ENCODE measurements at places on chromosomes 16 and 17.

- DNase-seq = no peak
Measured at GRCh38 chr16:12329246-12329995, 352.9 kb downstream of the SNX29 start.

- DNase-seq = no peak
Measured at GRCh38 chr17:43200127-43200526, 11.5 kb upstream of the TMEM106A start.

- no peak for DNase-seq
Measured at GRCh38 chr16:72282362-72282761, 110.4 kb upstream of the PMFBP1 start.

DNA sequence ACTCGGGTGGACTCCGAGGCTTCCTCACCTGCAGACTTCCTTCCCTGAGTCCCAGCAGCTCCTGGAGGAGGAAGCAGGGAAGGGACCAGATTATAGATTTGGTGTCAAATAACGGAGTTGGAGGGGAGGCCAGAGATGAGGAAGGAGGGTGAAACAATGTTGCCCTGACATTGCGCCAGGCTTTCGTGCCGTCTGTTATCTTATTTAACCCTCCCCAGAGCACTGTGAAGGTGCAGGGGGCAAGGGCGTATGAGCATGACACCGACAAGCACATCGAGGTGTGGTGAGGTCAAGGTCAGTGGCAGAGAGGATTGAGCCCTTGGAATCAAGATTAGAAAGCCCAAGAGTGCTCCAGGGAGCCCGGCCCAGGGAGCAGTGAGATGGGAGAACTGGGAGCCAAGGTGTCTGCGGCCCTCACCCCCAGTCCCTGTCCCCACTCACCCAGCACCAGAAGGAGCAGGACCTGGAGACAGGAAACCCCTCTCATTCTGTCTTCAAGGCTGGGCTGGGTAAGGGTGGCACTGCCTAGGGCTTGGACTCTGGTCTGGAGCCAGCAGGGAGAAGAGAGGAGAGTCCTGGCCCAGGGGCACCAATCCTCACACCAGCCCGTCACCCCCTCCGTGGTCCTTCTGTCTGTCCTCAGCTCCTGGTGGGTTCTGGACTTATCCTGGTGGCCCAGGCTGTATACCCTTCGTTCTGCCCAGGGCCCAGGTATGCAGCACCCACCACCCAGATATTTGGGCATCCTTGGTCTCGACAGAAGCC lies 1.1 kb downstream of the PRSS33 start:
- DNase-seq = no peak

DNA sequence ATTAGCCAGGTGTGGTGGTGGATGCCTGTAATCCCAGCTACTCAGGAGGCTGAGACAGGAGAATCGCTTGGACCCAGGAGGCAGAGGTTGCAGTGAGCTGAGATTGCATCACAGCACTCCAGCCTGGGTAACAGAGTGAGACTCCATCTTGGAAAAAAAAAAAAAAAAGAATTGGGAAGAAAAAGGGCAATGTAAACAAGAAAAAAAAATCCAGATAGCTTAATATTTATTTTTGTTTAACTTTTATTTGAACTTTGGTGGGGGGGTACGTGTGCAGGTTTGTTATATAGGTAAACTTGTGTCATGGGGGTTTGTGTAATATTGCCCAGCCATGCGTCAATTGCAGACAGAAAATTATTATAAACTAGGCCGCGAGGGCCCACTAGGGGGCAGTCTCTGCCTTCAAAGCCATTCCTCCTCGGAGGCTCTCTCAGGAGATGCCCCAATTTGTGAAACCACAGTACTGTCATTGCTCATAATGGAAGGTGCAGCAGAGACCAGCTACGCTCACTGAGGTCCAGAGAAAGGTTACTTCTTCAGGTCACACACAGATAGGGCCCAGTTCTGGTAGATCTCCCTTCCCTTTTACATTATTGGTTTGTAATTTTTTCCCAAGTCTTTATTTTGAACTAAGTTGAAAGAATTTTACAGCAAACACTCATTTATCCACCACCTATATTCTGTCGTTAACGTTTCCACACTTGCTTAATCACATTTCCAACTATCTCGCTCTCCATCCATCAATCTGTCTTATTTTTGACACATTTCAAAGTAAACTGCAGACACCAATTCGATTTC lies 206.2 kb downstream of the PRKCB start:
- peak; percentile 26 for DNase-seq
